WTC11 (cell line): ENCODE measurements at places on chromosomes 16 and 17. TPM values are rescaled to one million over a fixed set of nuclear protein-coding genes. Genes with fewer than 3 reads are reported as not detected.

Gene PRAC2
- total RNA-seq = 8.0 to 22.3 TPM (median 9.2 TPM) in 3 replicates

Gene KRTAP3-2
- not detected in 3 replicates for total RNA-seq

Gene GP1BA
- total RNA-seq = not detected in 3 replicates

Gene NKD1
- total RNA-seq = 6.0 to 9.3 TPM (median 9.1 TPM) in 3 replicates

Gene AOC3
- 6.2 to 8.2 TPM (median 7.6 TPM) in 3 replicates for total RNA-seq

DNA sequence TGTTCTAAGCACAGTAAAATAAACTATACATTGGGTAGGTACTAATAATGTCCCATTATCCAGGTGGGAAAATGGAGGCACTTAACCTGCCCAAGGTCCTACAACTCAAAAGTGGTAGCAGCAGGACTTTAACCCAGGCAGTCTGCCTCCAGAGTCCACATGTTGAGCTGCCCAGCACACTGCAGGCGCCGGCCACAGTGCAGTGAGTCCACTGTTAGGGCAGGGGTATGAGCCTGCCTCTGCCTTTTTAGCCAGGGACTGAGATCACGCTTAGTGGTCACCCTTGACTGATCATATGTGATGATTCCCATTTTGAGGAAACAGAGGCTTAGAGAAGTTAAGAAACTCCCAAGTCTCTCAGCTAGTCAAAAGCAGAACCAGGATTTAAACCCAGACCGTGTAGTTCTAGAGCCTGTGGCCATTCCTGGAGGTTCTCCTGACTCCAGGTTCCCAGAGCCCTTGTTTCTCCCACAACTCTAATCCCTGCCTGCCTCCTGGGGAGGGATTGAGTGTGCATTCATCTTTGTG, 8.4 kb downstream of the CES1 start:
- DNase-seq = no peak

GRCh38 chr17:15213381-15214087, 51.6 kb downstream of the PMP22 start:
- no peak for DNase-seq
